ENCODE measurements at places on chromosomes 16 and 17.

DNA sequence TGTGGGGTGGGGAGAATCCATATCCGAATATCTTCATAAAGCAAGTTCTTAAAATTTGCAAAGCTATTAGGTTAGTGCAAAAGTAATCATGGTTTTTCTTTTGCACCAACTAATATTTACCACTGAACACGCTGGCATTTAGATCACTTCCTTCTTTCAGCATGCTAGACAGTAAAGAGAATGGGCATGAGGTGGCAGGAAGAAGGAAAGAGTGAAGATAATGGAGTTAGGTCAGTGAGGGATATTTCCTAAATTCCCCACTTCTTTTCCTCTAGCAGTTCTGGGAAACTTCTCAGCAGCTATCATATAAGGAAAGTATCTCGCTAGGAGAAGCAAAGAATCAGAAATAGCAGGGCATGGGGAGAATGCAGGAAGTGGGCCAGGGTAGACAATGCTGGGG, 39.0 kb downstream of the SLC6A4 start:
- DNase-seq: no peak

DNA sequence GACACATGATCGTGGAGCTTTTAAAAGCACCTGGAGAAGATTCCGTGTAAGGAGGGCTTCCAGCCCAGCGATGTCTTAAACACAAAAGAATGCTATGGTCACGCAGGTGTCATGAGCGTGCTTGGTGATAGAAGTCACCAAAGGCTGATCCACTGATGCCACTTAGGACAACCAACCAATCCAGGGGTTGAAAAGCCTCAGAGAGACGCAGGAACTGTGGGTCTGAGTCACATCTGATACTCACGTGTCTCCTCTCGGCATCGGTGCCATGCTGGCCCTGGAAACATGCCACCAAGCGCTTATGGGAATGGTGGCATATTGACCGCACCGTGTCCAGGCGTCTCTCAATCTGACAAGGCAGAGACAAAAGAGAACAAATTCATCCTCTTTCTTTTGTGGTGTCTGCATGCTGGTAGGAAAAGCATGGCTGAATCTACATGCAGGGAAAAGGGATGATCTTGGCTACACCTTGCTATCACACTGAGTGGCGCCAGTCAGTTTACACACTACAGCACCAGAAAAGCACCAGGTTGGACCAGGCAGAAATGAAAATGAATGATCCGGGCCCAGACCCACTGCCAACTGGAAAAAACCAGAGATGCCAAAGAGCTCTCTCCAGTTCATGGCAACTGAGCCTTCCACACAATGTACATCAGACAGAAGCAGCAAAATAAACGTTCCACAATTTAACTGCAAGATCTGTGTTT, 38.0 kb downstream of the ARHGAP17 start:
- DNase-seq: no peak

GRCh38 chr17:57050306-57050705, 34.7 kb upstream of the AKAP1 start:
- DNase-seq: no peak

- DNase-seq: no peak
These were observed 23.9 kb downstream of the PEMT start for GRCh38 chr17:17567631-17568030.

DNA sequence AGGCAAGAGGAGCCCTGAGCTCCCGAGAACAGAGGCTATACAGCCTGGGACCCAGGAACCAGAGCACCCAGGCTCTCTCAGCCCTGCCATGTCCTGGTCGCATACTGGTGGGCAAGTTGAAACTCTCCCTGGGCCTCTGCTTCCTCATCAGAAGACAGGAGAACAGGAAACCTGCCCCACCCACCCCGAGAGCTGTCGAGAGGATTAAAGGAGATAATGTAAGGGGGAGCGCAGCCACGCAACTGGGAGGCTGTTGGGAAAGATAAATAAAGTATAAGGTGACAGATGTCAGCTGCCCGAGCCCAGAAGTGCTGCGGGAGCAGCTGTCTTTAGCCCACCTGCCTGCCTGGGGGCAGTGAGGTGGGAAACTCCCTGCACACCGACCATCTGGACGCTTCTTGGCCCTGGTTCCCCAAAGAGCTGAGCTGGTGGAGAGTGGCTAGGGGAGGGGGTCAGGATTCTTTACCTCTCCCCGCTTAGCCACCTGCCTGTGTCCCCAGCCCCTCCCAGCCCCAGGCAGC, 6.8 kb downstream of the KIF19 start:
- no peak for DNase-seq

DNA sequence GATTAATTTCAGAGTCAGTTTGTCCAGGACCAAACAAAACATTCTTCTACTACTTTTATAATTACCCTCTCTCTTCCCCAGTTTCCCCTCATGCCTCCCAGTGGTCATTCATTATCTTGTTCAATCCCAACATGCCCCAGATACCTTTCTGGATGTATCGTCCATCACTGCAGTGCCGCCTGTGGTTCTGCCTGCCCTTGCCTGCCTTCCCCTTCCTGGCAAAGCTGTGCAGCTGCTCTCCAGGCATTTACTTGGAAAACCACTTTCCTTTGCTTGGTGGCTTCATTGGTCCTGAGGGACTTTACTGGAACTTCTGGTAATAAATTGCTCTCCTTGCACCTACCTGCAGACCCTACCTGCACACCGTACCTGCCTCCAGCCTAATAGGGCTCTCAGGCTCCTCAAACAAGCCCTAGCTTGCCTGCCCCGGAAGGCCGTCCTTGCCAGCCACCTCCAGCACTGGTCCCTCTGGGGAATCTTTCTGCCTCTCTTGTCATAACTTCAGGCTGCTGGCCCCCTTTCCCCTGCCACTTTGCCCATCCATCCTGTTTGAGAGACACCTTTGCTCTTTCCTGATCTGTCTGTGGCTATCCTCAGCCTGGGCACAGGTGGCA, 19.5 kb upstream of the MSI2 start:
- no peak for DNase-seq

DNA sequence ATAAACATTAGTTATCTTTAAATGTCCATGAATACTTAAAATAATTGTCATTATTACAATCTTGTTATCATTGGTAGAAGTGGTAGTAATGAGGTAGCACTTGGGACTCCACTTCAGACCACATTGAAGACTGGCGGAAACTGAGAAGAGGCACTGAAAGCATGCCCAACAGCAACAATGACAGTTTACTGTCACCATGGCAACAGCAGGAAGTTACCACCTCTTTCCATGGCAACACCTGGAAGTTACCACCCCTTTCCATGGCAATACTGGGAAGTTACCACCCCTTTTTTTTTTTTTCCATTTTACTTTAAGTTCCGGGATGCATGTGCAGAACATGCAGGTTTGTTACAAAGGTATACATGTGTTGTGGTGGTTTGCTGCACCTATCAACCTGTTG, 494.9 kb upstream of the RBFOX1 start:
- no peak for DNase-seq
